ENCODE measurements at places on chromosomes 2 and 18.

DNA sequence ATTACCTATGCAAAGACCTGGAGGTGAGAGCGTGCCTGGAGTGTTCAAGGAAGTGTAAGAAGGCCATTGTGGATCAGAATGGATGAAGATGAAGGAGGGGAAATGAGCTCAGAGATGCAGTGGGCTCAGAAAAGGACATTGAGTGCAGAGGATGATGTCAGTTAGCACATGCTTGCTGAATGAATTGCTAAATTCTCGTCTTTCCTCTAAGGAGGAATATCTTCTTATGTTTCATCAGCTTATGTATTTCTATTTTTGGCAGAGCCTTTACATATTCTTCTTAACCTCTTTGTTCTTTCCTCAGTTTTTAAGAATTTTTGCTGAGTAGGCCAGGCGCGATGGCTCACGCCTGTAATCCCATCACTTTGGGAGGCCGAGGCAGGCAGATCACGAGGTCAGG, 30.9 kb downstream of the FAM171B start:
- no peak for DNase-seq

DNA sequence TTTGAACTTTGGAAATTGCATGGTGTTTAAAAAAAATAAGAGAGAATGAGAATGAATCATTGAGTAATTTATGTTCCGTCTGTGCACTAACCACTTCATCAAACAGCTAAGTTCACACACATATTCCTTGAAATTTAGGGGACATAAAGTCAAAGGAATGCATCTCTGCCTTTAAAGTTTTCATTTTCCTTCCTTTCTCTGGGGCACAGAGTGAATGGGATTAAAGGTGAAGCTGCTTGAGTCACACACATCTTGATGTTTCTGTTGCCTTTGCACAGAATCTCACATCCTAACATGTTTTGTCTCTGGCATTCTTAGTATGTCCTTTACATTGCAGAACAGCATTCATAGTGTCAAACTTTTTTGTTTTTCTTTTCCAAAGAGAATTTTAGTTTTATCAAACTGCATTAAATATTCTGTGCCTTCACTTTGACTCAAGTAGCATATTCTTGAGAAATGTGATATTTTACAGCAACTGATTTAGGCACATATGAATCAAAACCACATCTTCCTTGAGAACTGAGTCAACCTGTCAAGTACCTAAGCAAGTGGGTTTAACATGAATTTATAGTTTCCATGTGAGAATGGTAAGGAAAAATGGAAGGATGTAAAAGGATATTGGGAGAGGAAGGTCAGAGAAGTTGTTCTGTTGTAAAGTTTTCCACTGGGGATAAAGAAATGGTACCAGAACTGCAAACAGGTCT, 169.1 kb upstream of the THUMPD2 start:
- DNase-seq, result no peak

GRCh38 chr2:195592105-195592504, 64.9 kb upstream of the SLC39A10 start:
- DNase-seq, result no peak

GRCh38 chr18:37334631-37335408, 230.8 kb downstream of the CELF4 start:
- DNase-seq, result no peak

- DNase-seq, result no peak
These were observed 379.6 kb downstream of the MTX2 start for GRCh38 chr2:176648700-176649297.

DNA sequence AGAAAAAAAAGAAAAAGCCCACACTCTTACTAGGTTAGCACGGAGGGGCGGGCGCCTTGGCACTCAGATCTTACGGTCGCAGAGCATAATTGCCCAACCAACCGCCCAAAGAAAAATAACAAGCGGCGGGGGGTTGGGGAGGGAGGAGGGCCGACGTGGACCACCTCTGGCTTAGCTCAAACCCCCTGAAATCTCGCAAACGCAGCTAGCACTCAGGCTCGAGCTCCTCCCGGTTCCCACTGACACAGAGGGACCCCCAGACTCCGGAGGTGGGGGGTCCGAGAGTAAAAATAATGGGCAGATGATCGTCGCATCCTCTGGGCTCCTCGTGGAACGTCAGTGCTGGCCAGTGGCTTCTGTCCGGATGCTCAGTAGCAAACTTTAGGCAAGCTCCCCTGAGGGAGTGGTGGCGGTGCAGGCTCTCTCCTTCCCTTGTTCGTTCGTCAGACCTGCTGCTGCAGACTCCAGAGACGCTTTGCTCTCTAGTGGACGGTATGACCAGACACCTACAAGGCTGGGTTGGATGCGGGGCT, 12.0 kb downstream of the CATIP start:
- DNase-seq, result no peak

- DNase-seq, result no peak
These were observed 158.6 kb upstream of the SERTAD2 start for GRCh38 chr2:64812285-64812684.

GRCh38 chr2:205034034-205034433, 488.8 kb downstream of the PARD3B start:
- DNase-seq, result no peak

DNA sequence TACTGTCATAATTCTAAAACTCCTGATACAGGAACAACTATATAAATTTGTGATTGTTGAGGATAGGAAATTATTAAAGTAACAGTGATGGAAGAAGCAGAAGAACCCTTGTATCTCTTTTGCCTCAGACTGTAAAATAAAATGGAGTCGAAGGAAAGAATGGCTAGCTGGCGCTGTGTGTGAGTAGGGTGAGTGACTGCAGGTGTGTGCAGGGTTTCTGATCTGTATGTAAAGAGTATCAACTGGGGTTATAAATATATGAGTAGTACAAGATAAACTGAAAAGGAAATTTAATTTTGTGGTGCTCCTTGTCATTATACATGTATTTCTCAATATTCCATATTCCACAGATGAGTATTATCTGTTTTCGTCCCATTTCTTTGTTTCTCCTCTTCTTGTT, 15.2 kb downstream of the POLI start:
- DNase-seq, result no peak

GRCh38 chr2:146048141-146048540, 1528.2 kb upstream of the ZEB2 start:
- no peak for DNase-seq

- DNase-seq, result peak; percentile 33
These were observed 240.0 kb downstream of the LOXHD1 start for GRCh38 chr18:46416706-46417638.

DNA sequence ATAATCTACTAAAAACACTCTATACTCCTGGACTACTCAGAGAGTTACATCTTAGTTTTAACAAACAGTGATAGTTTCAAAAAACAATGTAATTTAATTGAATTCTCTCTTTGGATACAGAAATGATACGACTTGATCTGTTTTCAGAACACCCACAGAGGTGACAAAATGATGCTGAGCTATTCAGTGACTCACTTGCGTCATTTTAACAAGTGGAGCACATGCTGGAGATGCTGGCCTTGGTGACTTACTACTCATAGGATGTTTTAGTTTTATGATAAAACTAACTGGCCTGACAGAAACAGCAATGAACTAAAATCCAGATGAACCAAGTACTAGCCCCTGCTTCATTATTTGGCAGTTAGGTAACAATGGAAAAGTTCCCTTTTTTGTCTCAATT, 101.3 kb upstream of the ITGB6 start:
- DNase-seq, result no peak

DNA sequence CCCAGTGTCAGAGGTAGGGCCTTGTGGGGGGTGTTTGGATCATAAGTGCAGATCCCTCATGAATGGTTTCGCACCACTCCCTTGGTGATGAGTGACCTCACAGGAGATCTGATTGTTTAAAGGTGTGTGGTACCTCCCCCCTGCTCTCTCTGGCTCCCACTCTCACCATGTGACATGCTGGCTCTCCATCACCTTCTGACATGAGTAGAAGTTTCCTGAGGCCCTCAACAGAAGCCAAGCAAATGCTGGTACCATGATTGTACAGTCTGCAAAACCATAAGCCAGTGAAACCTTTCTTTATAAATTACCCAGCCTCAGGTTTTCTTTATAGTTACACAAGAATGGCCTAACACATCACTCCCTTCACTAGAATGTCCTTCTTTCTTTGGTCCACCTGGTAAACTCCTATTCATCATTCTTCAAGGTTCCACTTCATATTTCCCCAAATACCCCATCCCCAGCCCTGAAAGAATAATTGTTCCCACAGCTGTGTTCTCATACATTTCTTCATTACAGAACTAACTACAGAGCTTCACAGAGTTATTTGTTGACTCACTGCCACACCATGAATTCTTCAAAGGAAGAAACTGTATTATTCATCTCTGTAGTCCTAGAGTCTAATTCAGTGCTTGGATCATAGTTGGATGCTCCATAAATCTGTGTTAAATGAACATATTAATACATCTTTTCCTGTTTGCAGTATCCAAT, 81.2 kb upstream of the STK17B start:
- no peak for DNase-seq
